ENCODE measurements at places on chromosomes 11 and 22.
A peak's percentile ranks its signal among the peaks of the same experiment; 100 is the strongest.

DNA sequence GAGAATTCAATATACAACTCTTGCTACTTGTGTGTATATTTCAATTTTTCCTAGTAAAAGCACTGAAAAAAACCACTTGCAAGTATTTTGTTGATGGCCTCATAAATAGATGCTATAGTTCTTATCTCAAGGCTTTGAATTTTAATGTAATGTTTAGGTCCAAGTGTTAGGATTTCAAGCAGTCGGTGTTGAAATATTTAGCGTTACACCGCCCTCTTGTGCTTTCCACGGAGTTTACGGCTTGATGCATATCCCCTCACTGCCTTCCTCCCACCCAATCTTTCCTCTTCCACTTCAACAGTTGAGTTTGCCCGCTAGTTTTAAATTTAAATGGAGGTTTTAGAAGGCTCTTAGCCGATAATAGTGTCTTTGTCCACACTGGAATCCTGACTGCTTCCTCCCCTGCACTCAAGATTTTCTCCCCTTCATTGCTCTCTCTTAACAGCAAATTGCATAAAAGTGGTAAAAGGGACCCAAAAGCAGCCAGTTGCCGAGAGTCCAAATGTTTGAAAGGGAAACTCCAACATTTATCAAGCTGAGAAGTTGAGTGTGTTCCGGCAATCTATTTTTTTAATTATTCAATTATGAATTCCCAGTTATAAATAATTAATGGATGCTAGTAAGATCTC is 25.9 kb upstream of the HTATIP2 start:
- DNase-seq, result no peak

GRCh38 chr11:117097389-117098268 is 599 bp downstream of the SIK3 start:
- DNase-seq, result peak; percentile 44

DNA sequence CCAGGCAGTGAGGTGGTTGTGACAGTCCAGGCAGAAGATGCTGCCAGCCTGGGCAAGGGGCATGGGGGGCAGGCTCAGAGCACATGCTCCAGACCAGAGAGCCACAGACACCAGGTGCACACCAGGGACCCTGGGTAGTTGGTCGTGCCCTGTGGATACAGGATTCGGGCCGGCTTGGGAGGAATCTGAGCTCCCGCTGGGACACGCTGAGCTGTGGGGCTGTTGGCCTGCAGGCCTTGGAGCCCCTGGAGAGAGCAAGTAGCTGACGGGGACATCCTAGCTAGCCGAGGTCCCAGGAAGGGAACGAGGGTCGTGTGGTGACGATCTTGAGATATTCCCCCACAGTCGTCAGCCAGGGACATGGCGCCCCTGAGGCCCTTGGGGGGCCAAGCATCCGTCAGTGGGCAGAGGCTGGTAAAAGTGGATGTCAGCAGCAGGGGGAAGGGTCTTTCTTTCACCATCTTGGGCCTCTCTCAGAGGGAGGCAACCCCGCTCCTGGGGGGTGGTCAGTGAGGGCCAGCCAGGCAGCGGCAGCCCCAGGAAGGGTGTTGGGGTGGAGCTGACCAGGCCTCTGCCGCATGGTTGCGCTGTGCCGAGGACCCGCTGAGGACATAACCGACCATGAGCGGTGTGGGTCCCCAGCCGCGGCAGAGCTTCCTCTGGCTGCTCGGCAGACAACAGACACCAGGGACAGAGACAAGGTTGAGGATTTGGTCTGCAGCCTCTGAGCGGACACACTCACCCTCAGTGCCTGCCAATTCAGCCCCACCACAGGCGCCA is 44.0 kb downstream of the CDKN1C start:
- no peak for DNase-seq

- DNase-seq, result no peak
These were observed 127.5 kb downstream of the APIP start for GRCh38 chr11:34788642-34789041.

DNA sequence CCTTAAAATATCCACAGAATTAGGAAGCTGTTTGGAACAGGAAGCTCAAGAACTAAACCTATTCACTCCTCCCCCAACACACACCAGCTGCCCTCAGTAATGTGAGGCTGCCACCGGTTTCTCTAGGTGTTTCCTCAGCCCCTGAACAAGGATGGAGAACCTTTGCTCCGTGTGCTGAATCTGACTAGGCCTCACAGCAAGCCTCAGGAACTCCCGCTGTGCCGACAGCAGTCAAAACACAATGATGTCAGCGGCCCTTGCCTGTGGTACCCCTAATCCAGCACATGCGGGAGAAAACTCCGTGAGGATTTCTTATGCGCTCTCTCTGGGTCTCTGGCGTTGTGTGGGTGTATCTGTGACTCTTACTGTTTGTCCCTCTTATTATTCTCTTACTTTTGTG is 153.3 kb downstream of the EFCAB6 start:
- no peak for DNase-seq

DNA sequence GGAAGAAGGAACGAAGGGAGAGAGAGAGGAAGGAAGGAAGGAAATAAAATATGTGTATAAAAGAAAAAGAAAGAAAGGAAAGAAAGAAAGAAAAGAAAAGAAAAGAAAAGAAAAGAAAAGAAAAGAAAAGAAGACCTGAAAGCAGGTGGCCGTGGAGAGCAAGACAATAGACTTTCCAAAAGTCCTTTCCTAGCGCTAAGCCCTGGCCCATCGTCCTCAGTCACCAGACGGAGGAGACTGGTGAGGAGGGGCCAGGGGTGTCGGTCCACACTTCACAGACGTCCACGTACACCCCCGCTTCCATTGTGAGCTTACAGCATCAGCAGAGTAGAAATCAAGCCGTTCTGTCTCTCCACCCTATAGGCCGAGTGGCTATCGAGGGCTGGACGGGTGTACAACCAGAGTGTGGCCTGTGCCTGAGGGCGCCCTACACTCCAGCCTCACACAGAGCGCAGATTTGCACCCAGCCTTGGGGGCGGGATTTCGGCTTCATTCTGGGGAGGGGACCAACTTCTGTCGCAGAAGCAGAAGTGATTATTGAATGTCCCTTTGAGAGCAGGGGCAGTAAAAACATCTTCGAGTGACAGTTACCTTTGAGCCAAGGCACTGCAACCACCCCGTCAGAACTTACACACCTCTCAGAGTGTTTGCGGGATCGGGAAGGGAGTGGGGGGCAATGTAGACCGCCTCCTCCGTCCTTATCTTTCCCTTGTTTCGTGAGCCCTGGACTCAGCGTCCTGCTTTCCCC is 2.0 kb upstream of the BSX start:
- no peak for DNase-seq

- DNase-seq, result no peak
These were observed 13.7 kb upstream of the RFPL3 start for GRCh38 chr22:32343941-32344340.

GRCh38 chr11:12118949-12119348 is 8.6 kb downstream of the MICAL2 start:
- no peak for DNase-seq
